ENCODE measurements at places on chromosomes 11 and 22. TPM values are rescaled to one million over a fixed set of nuclear protein-coding genes. Genes with fewer than 3 reads are reported as not detected.

Gene IGLL1
- not detected for total RNA-seq

Gene AGBL2
- 0.41 TPM for total RNA-seq

Gene PHOX2A
- not detected for total RNA-seq

- DNase-seq = no peak
Measured at GRCh38 chr11:60288531-60288930, 8.1 kb downstream of the MS4A4A start.

DNA sequence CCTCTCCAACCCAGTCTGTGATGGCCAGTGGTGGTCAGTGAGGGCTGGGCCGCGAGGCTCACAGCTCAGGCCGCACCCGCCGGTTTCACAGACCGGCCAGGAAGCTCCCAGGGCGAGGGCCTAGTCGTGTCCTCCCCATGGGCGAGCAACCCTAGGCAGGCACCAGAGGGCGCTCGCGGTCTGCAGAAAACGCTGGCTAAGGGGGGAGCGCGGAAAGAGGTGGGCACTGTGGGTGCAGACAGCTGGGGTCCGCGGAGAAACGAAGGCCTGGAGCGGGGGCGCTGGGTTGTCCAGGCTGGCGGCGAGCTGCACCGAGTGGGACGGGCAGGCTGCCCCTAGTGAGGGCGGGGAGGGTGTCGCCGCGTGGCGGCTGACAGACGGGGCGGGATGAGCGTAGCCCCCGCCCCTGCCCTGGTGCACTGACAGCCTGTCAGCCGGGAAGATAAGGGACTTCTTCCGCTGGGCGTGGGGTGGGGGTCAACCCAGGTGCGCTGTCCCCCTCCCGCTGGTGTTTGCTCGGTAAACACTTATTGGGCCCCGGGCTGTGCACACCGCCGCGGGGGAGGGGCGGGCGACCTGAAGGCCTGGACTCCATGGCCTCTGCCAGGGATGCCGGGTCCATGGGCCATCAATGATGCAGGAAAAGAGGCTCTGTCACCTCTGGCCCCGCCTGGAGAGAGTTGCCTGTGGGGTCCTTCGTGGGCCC lies 7.5 kb downstream of the GP1BB start:
- DNase-seq = peak; percentile 89

- no peak for DNase-seq
Measured at GRCh38 chr11:94884376-94884775, 89.0 kb downstream of the CWC15 start.

- DNase-seq = no peak
Measured at GRCh38 chr11:62976109-62976508, 8.7 kb downstream of the SLC22A6 start.

GRCh38 chr22:37044634-37045625 lies 6.6 kb upstream of the KCTD17 start:
- no peak for DNase-seq

DNA sequence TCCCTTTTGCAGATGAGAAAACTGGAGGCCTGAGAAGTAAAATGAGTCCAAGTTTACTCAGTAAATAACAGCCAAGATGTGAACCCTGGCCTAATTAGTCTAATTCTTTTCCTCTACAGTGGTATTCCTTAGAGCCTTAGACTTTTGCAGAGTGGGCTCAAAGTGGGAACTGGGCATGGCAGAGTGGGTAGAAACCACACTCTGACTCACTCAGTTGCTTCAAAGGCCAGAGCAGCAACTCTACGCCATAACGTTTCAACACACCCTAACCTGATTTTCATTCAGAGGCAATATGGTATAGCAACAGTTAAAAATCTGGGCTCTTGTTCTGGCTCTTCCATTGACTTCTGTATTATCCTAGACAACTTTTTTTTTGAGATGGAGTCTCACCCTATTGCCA lies 2.8 kb downstream of the THRSP start:
- no peak for DNase-seq
